ENCODE measurements at places on chromosomes 1 and 21.

DNA sequence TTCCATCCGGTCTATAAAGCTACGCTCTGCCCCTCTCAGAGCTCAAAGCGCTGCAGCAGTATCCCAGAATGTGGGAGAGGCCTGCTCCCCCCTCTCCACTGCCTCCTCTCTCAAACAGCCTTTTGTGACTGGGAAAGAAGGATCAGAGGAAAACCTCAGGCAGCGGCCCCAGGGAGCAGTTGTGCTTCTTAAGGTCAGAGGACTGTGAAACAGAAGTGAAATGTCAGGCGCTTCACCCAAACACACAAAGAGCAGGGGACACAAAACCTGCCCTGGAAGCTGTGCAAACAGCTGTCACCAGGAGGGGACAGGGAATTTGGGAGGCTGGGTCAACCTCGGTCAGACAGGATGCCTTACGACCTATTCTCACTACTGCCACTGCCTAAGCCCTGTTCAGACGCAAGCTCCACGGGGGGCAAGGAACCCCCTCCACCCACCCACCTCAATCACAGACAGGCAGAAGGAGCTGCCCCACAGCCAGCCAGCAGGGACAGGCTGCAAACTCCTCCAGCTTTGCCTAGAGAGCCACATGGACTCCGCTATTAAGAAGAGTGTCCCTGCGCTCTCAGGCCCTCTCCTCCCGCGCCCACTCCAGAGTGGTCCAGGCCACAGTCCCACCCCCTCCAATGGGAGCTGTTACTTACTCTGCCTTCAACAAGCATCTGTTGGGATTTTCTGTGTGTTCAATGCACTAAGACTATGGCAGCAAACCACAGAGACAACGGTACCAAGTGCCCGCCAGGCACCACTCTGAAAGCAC, 14.6 kb downstream of the SSBP3 start:
- no peak for DNase-seq

DNA sequence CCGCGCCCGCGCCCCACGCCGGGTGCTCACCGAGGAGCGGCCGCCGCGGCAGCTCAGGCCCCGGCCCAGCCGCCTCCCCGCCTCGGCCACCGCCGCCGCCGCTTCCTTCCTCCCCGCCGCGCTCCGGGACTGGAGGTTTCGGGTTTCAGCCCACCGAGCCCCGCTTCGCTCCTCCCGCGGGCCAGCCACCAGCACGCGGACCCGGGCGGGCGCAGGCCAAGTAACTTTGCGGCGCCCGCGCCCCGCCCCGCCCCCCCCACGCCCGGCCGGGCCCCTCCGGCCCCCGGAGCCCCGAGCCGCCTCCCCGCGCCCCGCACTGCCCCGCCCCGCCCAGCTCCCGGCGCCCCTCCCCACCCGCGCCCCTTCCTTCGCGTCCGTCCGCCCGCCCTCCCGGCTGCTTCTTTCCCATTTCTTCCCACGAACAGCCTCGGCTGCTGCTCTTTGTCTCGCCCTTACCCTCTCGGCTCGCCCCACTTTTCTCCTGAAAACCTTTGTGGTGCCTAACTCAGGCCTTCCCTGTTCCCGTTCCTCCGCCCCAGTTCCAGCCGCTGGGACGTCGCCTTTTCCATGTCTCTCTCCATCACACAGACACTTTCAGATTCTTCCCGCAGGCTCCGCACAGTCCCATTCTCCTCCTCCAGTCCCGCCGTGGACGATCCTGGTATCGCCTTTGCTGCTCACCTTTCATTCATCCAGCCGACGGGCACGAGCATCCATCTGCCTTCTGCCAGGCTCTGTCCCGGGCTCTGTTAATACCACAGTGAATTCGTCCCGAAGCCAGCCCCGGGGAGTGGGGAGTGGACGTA, at the start of gene GPR161:
GPR161 (minus strand) TSS at position 222 of the 806 bp plus-strand sequence. CDS start 32,080 bp downstream, outside the sequence.
- DNase-seq: no peak

GRCh38 chr1:156608036-156608674, 6.9 kb upstream of the GPATCH4 start:
- peak; percentile 74 for DNase-seq

DNA sequence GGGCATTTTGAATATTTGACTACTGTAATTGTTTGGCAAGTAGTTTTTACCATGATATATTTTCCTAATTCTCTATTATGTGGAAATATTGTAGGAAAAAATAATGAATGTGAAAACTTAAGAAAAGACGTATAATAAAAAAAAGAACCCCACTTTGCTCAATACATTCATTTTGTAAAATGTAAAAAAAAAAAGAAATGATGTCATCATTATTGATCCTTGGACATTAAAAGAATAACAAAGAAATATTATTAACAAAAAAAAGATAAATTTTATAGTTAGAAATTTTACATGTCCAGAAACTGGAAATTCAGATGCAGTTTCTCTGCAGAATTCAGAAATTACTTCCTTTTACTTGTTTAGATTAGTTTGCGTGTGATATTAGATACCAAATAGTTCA, 5.2 kb downstream of the GIPC2 start:
- DNase-seq: no peak

DNA sequence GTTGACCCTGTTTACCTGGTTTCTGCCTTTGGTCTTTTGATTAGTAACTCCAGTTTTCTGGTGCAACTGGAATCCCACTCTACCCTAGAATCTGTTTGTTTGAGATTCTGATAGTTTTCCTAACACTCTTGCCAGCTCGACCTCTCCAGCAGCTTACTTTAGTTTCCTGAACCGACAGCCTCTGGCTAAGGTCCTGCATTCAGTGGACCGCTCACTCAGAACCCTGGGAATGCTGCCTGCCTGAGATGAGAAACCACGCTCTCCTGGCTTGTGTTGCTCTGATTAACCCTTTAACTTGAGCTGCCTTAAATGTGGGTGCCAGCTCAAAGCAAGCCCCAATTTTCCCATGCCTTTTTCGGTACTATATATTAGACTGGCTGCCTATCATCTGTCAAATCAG, 45.3 kb upstream of the SIPA1L2 start:
- DNase-seq: no peak

DNA sequence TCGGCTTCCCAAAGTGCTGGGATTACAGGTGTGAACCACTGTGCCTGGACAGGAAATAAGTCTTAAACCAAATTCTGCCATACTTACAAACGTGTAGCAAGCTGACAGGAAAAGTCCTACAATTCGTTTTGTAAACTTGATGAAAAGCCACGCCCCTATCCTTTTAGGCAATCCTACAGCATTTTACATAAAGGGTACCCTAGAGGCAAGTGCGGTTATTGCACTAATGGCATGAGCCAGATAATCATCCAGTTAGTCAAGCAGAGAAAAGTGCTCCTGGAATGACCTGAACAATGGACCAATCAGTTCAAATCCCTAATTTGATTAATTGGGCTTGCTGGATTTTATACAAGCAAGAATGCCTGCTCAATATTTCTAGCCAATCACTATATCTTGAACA, 338.2 kb downstream of the KIF26B start:
- peak; percentile 19 for DNase-seq

- DNase-seq: no peak
Measured at GRCh38 chr21:41774467-41775148, 7.8 kb upstream of the RIPK4 start.

GRCh38 chr1:208145167-208145566, 99.0 kb downstream of the PLXNA2 start:
- no peak for DNase-seq

GRCh38 chr1:152968248-152968647, 2.2 kb upstream of the SPRR4 start:
- no peak for DNase-seq

- no peak for DNase-seq
Measured at GRCh38 chr21:27292229-27292628, 325.3 kb upstream of the ADAMTS5 start.

- no peak for DNase-seq
Measured at GRCh38 chr1:215497528-215497927, 69.6 kb upstream of the KCTD3 start.

DNA sequence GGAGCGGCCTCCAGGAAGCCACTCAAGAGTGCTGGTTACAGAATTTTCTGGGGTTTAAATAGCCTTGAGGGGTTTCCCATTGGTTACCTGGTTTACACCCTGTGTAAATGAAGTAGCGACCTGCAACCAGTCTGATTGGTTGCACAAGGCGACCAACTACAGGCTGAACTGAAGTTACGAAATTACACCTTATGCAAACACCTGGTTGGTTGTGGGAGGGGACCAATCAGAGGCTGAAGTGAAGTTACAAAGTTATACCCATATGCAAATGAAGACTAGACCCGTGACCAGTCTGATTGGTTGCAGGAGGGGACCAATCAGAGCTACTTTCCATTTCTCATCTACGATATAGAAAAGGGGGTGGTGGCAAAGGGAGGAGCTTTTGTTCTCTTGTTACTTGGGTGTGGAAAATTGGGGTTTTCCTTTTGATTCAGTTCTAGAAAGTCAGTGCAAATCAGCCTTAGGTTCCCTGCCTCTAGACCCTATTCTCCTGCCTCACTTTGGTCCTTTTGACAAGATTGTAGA, 22.2 kb upstream of the C1orf174 start:
- no peak for DNase-seq

- no peak for DNase-seq
Measured at GRCh38 chr1:44609412-44609767, 64.9 kb downstream of the TMEM53 start.

GRCh38 chr1:101463195-101463594, 226.4 kb downstream of the S1PR1 start:
- no peak for DNase-seq

DNA sequence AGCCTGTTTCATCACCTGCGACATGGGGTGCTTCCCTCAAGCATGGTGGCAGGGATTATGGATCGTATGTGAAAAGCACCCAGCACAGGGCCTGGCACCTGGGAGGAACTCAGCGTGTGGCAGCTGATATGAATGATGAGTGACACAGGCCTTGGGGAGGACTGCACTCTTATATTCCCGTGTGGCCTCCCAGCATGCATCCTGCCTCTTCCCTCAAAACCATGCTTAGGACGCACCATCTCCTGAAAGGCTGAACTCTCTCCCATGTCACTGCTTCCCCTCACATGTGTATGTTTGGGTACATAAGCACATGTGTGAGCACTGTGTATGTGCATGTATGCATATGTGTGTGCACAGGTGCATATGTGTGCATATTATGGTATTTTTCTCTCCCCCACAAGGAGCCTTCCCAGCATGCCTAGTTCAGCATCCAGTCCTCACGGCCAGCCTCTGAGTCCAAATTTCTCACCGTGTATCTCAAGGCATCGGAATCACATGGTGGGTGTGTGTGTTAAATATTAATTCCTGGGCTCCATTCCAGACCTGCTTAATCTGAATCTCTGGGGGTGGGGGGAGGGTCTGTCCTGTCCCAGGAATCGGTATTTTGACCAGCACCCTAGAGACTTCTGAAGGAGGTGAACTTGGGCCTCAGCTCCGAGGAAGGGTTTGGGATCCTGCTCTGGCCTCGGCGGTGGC, 12.8 kb downstream of the MYOM3 start:
- DNase-seq: no peak

DNA sequence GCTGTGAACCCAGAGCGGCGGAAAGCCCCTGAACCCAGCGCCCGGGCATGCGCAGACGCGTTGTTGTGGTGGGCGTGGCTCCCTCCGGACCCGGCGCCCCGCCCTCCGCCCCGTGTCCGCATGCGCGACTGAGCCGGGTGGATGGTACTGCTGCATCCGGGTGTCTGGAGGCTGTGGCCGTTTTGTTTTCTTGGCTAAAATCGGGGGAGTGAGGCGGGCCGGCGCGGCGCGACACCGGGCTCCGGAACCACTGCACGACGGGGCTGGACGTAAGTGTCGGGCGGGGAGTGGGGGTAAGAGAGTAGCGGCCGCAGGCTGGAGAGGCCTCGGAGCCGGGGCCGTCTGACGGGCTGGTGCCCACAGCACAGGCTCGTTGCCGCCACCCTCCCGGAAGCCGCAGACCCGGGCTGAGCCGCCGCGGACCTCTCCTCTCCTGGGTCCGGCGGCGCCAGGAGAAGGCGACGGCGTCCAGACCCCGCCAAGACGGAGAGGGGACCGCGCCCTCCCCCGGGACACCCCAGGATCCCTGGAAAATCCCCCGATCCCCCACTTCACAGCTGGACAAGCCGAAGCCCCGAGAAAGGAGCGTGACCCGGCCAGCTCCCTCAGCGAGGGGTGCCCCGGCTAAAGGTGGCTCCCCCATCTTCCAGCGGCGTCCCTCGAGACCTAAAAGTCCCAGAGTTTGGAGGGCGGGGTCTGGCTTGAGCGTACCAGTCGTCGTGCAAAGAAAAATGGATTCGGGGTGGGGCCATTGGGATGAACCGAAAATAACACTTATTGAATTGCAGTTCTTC, at the start of gene TMEM50A:
TMEM50A (plus strand) TSS at position 147 of the 794 bp plus-strand sequence. CDS start 2,153 bp downstream, outside the sequence.
- DNase-seq: peak; percentile 85

- no peak for DNase-seq
Measured at GRCh38 chr1:248814351-248814750, 11.4 kb downstream of the SH3BP5L start.

DNA sequence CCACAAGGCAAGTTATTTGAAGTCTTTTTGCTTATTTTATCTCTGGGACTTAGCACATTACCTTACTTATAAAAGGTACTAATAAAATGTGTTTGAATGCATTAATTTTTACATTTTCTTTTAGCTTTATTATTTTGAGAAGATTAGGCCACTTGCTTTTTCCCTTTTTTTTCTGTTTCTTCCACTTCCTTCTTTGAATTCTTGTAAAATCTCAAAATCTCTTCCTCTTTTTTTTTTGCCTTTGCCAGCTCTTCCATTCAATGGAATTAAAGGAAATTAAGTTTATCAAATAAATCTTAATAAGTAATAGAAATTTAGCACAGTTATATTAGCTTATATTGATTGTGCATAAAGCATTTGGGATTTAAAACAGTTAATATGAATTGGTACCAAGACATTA, 260.9 kb downstream of the SRGAP2C start:
- no peak for DNase-seq

GRCh38 chr1:79197421-79197820, 190.9 kb upstream of the ADGRL4 start:
- no peak for DNase-seq

- DNase-seq: no peak
Measured at GRCh38 chr1:20719261-20719660, 1.5 kb upstream of the KIF17 start.

DNA sequence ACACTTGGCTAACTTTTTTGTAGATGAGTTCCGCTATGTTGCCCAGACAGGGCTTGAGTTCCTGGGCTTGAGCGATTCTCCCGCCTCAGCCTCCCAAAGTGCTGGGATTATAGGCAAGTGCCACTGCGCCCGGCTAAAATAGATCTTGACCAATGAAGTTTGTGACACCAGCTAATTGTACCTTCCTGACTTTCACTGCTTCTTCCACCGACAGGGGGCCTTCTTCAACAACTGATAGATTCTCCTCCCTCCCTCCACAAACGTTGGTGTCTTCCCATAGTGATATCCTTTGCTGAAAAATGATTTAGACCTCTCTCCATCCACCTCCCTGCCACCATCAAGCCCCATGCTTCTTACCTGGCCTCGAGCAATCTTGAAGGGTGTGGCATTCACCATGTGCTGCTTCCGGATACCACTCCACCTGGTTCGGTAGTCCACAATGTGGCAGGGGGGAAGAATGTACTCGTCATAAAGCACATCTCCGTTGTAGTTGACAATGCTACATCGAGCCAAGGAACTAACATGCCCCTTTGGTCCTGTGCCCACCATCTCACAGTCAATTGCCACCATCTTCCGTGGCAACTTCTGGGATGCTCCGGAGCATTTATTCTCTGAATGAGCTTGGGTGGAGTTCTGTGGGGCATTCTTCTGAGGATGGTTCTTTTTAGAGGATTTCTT, 1.6 kb upstream of the METTL25B start:
- peak; percentile 69 for DNase-seq

GRCh38 chr1:43651902-43652301, 2.0 kb downstream of the KDM4A start:
- DNase-seq: no peak

- DNase-seq: no peak
Measured at GRCh38 chr1:205600085-205600484, 31.7 kb downstream of the ELK4 start.

GRCh38 chr21:44337941-44338895, 972 bp downstream of the CFAP410 start:
- no peak for DNase-seq

Data from CD14-positive monocyte (primary cell).